RPMI7951 (cell line): ENCODE measurements at places on chromosomes 7 and 10. TPM values are rescaled to one million over a fixed set of nuclear protein-coding genes. Genes with fewer than 3 reads are reported as not detected.
A peak's percentile ranks its signal among the peaks of the same experiment; 100 is the strongest.

Gene SPDYE16
- total RNA-seq = not detected in 2 replicates

Gene CPA2
- not detected in 2 replicates for total RNA-seq

Gene KCNMA1
- total RNA-seq = 33.7 and 47.7 TPM in 2 replicates

Gene SPDYE9
- not detected in 2 replicates for total RNA-seq

Gene H2BK1
- total RNA-seq = not detected in 2 replicates

Gene CC2D2B
- not detected in 2 replicates for total RNA-seq

DNA sequence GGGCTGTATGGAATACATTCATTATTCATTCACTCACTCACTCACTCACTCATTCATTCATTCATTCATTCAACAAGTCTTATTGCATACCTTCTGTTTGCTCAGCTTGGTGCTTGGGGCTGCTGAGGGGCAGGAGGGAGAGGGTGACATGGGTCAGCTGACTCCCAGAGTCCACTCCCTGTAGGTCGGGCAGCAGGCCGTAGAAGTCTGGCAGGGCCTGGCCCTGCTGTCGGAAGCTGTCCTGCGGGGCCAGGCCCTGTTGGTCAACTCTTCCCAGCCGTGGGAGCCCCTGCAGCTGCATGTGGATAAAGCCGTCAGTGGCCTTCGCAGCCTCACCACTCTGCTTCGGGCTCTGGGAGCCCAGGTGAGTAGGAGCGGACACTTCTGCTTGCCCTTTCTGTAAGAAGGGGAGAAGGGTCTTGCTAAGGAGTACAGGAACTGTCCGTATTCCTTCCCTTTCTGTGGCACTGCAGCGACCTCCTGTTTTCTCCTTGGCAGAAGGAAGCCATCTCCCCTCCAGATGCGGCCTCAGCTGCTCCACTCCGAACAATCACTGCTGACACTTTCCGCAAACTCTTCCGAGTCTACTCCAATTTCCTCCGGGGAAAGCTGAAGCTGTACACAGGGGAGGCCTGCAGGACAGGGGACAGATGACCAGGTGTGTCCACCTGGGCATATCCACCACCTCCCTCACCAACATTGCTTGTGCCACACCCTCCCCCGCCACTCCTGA is 2.4 kb downstream of the EPO start:
- no peak for DNase-seq

GRCh38 chr7:133016604-133017003 is 65.3 kb downstream of the CHCHD3 start:
- peak; percentile 4 for DNase-seq

DNA sequence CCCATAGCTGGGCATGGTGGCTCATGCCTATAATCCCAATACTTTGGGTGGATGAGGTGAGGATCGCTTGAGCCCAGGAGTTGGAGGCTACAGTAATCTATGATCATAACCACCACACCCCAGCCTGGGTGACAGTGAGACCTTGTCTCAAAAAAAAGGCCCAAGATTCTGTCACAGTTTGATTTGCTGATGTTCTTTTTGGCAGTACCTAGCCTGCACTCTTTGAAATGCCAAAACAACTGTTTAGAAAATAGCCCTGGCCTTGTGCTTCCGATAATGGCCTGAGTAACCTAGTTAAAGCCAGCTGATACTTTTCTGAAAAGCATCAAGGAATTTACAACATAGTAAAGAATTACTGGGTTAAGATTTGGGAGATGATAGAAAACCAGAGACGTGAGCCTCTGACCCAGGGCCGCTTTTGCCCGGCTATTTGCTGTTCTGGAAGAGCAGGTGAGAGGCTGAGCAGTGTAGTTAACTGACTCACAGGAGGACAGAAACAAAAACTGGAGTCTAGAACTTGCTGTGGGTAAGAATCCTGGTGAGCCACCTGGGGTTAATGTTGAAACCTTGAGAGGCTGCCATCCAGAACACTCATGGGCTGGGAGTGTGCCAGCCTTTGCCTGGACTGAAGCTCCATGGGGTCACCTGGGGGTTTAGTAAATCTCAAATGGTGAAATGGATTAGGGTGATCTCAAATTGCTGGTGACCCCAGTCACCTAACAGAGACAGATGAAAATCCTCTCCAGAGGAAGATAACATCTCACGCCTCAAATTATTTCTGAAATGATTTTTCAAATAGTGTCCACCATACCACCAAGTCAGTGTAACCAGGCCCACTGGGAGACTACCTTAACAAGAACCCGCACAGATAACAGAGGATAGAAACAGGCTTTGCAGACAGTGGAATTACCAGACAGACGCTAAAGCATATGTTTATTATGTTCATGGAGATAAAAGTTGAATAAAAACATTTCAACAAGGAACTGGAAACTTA is 51.8 kb downstream of the GALNT11 start:
- no peak for DNase-seq

DNA sequence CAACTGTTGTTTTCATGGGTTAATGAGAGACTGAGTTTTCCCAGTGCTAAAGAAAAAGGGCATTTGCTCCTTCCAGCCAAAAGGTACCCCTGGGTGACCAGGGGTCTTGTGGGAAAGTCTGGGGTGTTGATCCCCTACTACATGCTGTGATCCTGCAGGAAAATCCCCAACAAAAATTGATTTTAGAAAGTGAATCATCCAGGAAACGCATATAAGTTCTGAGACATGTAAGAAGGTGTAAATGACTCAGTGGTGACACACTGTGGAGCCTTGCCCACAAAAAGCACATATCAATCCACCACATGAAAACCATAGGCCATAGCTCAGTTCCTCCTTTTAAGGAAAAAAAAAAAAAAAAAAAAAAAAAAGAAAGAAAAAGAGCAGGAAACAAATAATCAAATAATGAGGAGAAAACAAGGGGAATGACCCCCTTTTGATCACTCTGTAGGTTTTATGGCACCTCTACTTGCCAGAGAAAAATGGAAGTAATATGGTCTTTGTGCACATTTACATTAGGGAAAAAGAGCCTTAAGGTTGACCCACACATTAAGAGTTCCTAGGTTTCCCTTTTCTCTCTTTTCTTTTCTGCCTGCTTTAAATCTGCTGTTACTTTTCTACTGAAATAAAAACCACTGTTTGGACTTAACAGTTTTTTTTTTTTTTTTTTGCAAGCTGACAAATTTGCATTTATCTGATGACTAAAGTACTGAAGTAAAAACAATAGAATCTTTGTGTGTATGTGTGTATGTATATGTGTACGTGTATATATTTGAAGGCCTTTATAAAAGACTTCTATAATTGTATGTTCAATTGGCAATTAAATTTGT is 386.0 kb downstream of the KIF20B start:
- DNase-seq = peak; percentile 92

- no peak for DNase-seq
Observed at GRCh38 chr10:43035800-43036199, 41.1 kb upstream of the RET start.

- peak; percentile 28 for DNase-seq
Observed at GRCh38 chr10:58969576-58969975, 206.9 kb upstream of the PHYHIPL start.

- no peak for DNase-seq
Observed at GRCh38 chr7:12695965-12696364, 8.5 kb downstream of the ARL4A start.

- DNase-seq = no peak
Observed at GRCh38 chr10:49682879-49683278, 3.4 kb downstream of the C10orf53 start.

DNA sequence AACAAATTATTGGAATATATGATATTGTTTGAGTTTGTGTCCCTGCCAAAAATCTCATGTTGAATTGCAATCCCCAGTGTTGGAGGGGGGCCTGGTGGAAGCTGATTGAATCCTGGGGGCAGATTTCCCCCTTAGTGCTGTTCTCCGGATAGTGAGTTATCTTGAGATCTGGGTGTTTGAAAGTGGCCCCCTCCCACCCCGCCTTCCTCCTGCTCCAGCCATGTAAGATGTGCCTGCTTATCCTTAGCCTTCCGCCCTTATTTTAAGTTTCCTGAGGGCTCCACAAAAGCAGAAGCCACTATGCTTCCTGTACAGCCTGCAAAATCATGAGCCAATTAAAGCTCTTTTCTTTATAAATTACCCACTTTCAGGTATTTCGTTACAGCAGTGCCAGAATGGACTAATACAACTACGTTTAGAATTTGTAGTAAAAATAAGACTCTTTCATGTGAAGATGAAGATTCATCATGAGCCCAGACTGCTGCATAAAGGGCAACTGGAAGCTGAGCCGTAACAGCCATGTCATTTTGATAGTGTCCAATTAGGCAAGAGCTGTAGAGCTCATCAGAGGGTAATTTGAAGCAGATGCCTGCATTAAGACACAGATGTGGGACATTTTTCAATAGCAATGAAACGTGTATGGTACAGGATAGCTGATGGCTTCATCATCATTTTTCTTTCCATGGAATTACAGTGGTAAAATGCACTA is 1007.2 kb downstream of the REEP3 start:
- DNase-seq = no peak

DNA sequence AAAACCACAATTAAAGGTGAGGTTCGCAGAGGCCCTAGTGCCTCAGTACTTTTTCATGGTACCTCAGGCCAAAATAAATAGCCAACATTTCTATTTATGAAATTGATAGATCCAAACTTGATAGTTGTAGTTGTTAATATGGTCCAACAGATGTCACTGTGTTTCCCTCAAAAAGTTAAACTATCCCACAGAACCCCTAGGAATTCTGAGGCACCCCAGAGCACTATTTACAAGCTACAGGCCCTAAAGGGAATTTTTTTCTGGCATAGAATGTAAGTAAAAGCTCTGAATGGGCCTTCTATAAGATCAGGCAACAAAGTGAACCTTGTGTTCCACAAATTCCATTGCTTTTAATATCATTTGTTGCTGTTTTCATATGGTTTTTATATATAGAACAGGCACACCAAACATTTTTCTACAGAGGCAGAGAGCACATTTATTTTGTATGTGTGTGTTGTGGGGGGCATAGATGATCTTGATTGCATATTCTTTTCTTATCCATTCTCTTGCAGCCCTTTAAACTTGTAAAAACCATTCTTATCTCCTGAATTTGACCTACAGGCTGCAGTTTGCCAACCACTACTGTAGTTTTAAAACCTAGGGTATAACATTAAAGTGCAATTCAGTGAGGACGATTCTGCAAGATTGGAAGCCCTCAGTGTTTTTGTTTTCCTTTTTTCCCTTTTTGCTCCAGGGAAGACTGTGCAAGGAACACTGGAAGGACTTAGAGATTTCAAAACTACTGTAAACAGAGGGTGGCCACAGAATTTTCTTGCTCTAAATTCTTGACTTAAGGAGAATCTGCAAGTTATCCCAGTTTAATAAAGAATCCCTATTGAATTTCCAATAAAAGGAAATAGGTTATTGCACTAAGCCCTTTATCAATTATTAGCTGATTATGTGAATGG is 3.5 kb upstream of the ARL4A start:
- DNase-seq = peak; percentile 43

GRCh38 chr10:75828413-75828812 is 397.0 kb downstream of the LRMDA start:
- no peak for DNase-seq

GRCh38 chr7:46671108-46671769 is 750.2 kb upstream of the IGFBP3 start:
- no peak for DNase-seq

- DNase-seq = peak; percentile 7
Observed at GRCh38 chr7:79272066-79272669, 181.3 kb downstream of the MAGI2 start.

DNA sequence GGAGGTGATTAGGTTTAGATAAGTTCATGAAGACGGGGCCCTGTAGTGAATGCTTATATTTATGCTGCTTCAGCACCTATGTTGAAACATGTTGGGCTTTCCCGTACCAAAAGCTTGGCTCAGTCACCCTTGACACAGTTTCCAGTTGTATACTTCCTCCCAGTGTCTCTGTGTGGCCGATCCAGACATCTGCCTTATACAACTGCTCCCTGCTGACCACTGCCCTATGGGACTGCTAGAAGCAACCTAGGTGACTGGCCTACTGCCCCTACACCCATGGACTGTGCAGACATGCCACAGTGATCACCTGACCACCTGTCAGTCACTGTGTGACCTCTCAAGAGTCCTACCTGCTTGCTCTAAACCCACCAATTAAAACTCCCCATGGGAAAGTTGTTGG is 22.6 kb upstream of the TSPAN13 start:
- no peak for DNase-seq

DNA sequence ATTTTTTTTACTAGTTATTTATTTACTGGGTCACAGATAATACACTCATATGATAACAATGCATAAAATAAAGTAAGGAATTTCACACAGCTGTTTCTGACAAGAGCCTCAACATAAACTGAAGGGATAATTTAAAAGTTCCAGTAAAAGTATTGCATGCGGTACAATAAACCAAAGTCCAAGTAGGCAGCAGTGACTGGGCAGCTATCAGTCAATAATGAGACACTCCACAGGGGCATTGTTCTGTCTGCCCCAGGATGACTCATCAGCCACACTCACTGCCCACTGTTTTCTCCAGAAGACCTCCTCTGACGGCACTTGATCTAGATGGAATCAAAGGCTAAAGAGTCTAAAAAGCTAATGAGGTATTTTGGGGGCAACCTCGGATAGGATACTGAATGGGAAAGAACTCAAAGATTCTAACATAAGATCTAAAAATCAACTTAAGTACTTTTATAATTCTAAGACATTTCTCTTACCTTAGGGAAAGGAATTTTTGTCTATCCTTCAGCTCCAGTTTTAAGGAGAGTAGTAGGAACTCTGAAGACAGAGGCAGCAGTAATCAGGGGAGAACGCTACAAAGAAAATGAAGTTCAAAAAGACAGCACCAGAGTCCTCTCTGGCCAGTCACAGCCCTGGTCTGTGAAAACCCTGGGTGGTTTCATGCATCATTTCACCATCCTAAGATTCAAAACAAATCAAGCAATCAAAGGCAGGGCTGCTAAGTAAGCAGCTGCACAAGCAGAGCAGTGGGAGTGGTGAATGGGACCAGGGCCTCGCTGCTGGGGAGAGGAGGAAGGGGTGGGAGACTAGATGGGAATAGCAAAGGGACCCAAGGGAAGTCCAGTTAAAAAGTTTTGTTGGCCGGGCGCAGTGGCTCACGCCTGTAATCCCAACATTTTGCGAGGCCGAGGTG is 175.1 kb downstream of the AVL9 start:
- DNase-seq = peak; percentile 92

DNA sequence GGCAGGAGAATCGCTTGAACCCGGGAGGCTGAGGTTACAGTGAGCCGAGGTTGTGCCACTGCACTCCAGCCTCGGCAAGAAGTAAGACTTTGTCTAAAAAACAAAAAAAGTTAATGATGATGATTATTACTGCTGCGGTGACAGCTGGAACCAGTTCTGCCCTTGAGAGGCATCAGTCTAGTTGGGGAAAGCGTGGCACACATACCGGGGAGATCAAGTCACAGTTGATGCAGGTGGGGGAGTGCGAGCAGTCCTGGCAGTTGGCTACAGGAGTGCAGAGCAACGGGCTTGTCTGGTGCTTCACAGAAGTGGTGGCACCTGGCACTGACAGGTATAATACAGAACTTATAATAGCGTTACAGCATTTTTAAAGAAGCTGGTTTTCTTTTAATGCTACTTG is 173.0 kb downstream of the ARHGAP21 start:
- no peak for DNase-seq

GRCh38 chr10:107952649-107953556 is 788.4 kb upstream of the SORCS1 start:
- no peak for DNase-seq

GRCh38 chr7:100342765-100343164 is 15.2 kb upstream of the PILRB start:
- no peak for DNase-seq

- DNase-seq = peak; percentile 14
Observed at GRCh38 chr7:77184990-77185389, 14.6 kb downstream of the FGL2 start.

- no peak for DNase-seq
Observed at GRCh38 chr7:98998821-98999725, 120.7 kb downstream of the TRRAP start.

- no peak for DNase-seq
Observed at GRCh38 chr7:126486806-126487205, 765.9 kb downstream of the GRM8 start.
